ENCODE measurements at places on chromosomes 13 and 19. TPM values are rescaled to one million over a fixed set of nuclear protein-coding genes. Genes with fewer than 3 reads are reported as not detected.

- DNase-seq: no peak
These were observed 82.7 kb downstream of the FOXO1 start for GRCh38 chr13:40583738-40584137.

DNA sequence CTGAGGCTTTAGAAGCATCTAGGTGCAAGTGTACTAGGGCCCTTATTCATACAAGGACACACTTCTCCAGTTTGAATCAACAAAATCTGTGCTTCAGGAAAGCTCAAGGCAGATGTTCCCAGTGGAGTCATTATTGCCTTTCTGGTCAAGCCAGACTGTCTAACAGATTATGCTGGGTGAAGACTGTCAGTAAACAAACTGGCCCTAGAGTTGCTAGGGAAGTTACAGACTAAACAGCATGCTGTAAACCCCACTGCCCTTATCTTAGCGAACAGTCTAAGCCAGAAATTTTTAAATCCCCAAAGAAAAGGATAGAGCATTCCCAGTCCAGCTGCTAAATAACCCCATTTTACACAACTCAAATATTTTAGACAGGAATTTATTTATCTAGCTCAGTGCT lies 1701.3 kb upstream of the PRR20A start:
- no peak for DNase-seq

- DNase-seq: no peak
These were observed 1.0 kb upstream of the MEF2B start for GRCh38 chr19:19170873-19171672.

Gene GMIP
- 13.4 TPM for total RNA-seq

- no peak for DNase-seq
These were observed 567 bp downstream of the EFNB2 start for GRCh38 chr13:106534639-106535551.

DNA sequence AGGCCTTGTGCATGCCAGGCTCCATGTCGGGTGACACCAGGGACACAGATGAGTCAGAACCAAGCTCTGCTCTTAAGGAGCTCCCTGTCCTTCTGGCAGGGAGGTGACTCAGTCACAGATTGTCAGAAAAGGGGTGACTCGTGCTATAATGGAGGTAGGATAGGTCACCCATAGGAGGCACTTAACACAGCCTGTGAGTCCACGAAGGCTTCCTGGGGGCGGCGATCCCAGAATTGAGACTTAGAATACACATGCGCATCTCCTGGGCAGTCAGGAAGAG lies 19.6 kb downstream of the FUZ start:
- DNase-seq: no peak

DNA sequence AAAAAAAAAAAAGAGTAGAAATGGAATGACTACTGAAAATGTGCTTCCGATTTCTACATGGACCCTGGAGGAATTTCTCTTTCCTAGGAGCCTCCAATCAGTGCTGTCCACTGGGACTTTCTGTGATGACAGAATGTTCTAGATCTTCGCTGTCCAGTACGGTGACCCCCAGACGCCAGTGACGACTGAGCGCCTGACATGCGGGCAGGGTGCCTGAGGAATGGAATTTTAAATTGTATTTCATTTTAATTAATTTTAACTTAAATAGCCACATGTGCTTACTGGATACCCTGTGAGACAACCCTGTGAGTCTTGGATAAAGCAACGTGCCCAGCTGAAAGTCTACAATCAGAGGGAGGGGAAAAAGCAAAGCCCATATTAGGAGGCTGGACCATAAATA lies 4.1 kb upstream of the TLE6 start:
- DNase-seq: no peak

DNA sequence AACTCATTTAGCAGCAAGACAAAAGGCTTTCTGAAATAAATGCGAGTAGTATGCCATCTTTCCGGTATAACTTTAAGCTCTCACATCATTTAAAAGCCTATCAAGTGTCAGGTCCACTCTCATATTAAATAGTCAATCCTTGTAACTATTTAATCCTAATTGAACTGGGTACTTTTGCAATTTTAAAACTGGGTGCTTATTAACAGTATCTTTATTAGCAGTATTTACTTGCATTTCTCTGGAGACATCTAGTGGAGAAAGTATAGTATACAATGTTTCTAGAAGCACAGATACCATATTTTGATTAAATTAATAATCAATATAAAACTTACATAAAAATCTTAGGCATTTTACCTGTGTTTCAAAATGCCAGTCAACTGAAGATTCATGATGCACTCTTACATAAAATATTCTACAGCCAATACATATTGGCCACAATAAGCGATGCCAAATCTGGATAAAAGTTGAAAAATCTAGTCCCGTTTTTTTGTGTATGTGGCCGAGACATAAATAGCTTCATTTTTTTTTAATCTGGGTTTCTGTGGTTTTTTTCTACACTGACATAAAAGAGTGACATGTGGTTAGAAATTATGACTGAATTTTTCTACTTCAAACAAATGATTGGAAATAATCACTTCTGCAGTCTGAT lies 4.3 kb upstream of the POSTN start:
- no peak for DNase-seq

Gene RGL3
- 58.5 TPM for total RNA-seq

GRCh38 chr13:91169321-91170050 lies 178.0 kb upstream of the MIR17HG start:
- DNase-seq: no peak

DNA sequence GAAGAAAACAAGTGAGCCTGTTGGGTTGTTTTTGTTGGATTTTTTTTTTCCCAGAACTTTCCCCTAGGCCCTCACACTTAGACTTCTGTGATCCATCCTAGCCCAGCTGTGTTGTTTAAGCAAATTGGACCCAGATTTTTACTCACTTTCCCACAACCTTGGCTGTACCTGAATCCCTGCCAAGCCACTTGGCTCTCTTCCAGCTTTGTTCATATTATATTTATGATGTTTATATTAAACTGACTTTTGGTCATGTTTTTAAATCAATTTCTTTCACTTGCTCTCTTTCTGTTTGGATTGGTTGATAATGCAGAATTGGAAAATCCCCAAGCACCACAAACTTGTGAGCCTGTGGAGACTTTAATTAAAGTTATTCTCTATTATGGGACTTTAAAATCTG lies 16.6 kb downstream of the OLFM4 start:
- no peak for DNase-seq

GRCh38 chr13:98429977-98430736 lies 146.8 kb downstream of the STK24 start:
- no peak for DNase-seq

Gene NPAS1
- 20.0 TPM for total RNA-seq

- peak; percentile 88 for DNase-seq
These were observed 8.7 kb upstream of the IGFL3 start for GRCh38 chr19:46133101-46133627.

GRCh38 chr13:33340631-33341030 lies 55.1 kb upstream of the STARD13 start:
- DNase-seq: no peak

GRCh38 chr19:45505151-45505995 lies 1.9 kb upstream of the VASP start:
- DNase-seq: no peak

- no peak for DNase-seq
These were observed 3.6 kb downstream of the ISOC2 start for GRCh38 chr19:55457683-55458457.

GRCh38 chr19:3463714-3464586 lies 16.4 kb downstream of the SMIM24 start:
- DNase-seq: no peak

DNA sequence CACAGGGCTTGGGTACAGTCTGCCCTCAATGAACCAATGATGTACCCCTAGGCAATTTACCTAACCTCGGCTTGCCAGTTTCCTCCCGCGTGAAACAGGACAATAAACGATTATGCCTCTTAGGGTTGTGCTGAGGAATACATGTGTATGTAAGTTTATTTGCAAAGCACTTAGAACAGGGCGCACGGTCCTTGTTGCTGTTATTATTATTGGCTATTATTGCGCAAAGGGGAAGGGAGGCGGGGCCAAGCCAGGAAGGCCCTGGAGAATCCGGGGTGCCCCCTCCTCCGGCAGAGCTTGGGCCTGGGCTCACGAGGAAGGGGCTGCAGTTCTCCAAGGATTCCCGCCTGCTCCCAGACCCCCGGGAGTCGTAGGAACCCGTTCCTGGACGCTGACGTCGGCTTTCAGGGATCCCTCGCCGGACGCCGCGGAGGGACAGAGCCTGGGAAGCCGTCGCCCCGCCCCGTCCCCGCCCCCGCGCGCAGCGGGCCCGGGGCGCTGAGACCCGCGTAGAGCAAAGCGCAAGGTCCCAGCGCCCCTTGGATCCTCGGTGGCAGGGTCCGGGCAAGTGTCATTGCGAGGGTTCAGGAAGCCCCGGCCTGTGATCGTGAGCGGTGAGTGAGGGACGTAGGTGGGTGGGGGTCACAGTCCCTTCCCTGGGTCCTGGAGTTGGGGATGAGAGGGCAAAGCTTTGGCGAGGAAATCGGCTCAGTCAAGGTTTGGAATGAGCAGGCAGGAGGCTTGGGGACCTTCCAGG lies at the start of gene TMEM91:
TSS of gene TMEM91 (plus strand) at position 293 of the 757 bp plus-strand sequence. CDS start 1,777 bp downstream, outside the sequence.
- peak; percentile 69 for DNase-seq

GRCh38 chr19:31875591-31875990 lies 469.8 kb upstream of the ZNF507 start:
- no peak for DNase-seq

Gene PCDH9
- 0.09 TPM for total RNA-seq

- no peak for DNase-seq
These were observed 204.3 kb downstream of the DNAJC15 start for GRCh38 chr13:43227721-43228120.

DNA sequence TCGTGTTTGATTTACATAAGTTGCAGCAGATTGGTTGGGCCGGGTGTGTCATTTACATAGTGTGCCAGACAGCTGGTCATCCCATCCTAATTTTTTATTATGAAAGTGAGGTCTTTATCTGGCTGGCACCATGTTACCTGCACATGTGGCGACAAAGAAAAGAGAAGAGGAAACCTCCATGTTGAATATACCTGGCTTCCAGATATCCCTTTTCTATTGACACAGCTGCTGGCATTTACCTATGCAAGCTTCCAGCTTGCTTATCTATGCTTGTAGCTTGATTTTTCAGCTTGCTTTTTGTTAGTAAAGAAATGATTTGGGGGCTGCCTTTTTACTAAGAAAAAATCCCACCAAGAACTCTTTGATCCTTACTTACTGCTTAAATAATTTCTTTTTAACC lies 681.3 kb upstream of the SLITRK1 start:
- no peak for DNase-seq

DNA sequence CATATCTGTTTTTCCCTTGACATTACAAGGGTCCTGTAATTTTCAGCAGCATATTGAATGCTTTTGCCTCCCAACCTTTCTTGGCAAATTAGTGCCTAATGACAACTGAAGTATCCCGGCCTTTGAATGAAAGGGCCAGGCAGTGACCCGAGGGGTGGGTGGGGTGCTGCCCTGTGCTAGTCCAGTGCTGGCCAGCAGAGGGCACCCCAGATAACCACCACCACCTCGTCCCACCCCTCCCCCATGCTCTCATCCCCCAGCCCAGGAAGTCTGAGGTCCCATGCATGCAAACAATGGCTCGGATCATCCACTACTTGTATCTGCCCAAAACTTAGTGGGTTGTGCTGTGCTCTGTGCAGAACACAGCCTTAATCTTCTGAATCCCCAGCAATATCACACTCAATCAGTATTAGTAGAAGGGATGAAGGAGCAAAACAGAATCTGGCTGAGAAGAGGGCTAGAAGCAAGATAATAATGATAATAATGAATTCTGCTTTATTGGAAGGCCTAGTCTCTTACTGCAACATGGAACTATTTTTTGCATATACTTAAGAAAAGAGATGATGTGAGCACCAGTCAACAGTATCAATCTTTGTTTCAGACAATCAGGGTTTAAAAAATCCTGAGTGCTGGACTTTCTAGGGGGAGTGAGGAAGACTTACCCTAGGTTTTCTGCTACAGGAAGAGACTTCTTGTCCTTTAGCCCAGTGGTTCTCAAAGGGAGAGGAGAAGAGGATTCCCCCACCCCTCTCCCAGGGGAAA lies 3.8 kb downstream of the ATP12A start:
- peak; percentile 86 for DNase-seq

DNA sequence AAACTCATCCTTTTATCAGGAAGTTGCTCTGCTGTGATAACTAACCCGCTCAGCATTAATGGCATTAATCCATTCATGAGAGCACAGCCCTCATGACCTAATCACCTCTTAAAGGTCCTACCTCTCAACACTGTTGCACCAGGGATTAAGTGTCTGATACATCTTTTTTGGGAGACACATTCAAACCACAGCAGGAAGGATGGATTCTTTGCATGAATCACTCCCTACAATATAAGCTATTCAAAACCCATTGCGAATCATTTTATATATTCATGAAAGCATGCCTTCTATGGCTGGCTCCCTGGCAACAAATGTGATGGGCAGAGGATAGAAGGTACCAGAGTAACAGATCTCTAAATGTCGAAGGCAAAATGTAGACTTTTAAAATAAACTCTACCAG lies 27.6 kb downstream of the ARL11 start:
- no peak for DNase-seq

DNA sequence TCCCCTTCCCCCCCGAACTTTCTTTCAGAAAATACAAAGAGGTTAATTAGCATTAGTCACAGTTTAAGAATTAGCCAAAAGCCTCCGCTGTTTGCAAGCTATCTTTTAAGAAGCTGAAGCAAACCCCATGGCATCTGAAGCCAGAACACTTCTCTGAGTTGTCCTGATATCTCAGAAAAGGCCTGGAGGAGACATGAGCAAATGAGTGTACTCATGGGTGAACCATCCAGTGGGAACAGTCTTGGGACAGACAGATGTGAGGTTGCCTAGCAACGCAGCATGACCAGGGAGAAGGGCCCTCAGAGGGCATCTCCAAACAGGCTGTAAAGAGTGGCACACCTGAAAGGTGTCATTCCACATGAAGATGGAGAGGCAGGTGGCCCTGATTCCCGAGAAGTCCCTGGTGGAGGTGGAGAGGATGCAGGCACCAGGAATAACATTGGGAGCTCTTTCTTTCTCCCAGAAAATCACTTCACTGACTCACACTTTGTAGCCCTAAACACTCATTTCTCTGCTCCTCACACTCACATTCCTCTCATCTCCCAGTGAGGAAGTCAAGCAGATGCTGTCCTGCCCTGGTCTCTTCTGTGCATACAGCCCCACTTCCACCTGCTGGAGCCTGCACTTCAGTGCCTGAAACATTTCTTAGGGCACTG lies 87.0 kb upstream of the TSHZ3 start:
- DNase-seq: no peak

Gene SIGLEC12
- total RNA-seq: not detected

Gene IL17D
- 1.6 TPM for total RNA-seq

Gene LYPD3
- total RNA-seq: 1.8 TPM
